Natural killer cell (primary cell): ENCODE measurements at places on chromosomes 5 and 9. TPM values are rescaled to one million over a fixed set of nuclear protein-coding genes. Genes with fewer than 3 reads are reported as not detected.

Gene AKNA
- total RNA-seq = 743 TPM

Gene SNX24
- total RNA-seq = 3.7 TPM

Gene TLE1
- 44.5 TPM for total RNA-seq

Gene IFNE
- not detected for total RNA-seq

Gene DAPK1
- 12.2 TPM for total RNA-seq

Gene KCNMB1
- total RNA-seq = 0.23 TPM

Gene GFRA3
- not detected for total RNA-seq

Gene RMI1
- total RNA-seq = 5.4 TPM

Gene CCL19
- total RNA-seq = not detected

Gene TLX3
- total RNA-seq = not detected

- no peaks in the 10 kb centered on the region for H3K36me3 ChIP-seq
- no peak for DNase-seq
- H3K27ac ChIP-seq = no peak overlapping the region
- no peaks in the 10 kb centered on the region for H3K27me3 ChIP-seq
These were observed 119.0 kb downstream of the ENTREP1 start for GRCh38 chr9:69444021-69444420.

- no peak overlapping the region for H3K27ac ChIP-seq
- peaks cover 11% of the 10 kb centered on the region for H3K36me3 ChIP-seq
- H3K4me1 ChIP-seq = peaks cover 41% of the 10 kb centered on the region
- no peak for DNase-seq
- H3K4me3 ChIP-seq = no peak overlapping the region
- H3K27me3 ChIP-seq = no peaks in the 10 kb centered on the region
These were observed 15.5 kb downstream of the ATOX1 start for GRCh38 chr5:151742870-151743294.

- peaks cover 21% of the 10 kb centered on the region for H3K4me1 ChIP-seq
- H3K27me3 ChIP-seq = no peaks in the 10 kb centered on the region
- H3K36me3 ChIP-seq = no peaks in the 10 kb centered on the region
- no peak for DNase-seq
These were observed 29.4 kb downstream of the PNPLA7 start for GRCh38 chr9:137520614-137521404.

DNA sequence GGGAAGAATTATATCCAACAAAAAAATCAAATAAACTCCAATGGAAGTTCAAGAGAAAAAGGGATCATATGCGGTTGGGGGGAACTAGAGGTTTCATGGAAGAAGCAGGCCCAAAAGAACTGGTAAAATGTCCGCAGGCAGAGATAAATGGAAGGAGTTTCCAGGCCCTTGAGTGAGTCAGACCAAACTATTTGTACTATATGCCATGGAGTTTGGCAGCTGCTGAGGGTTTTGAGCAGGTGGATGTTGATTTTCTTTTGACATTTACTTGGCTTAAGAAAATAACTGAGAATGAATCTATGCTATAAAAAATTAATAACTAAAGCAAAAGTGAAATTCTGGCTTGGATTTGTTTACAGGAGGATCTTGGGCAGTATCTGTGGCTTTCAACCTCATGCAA is 33.7 kb downstream of the MINAR2 start:
- no peaks in the 10 kb centered on the region for H3K27me3 ChIP-seq
- H3K4me1 ChIP-seq = no peaks in the 10 kb centered on the region
- no peaks in the 10 kb centered on the region for H3K36me3 ChIP-seq
- DNase-seq = no peak

GRCh38 chr9:76530458-76531110 is 71.6 kb downstream of the GCNT1 start:
- H3K36me3 ChIP-seq = no peaks in the 10 kb centered on the region
- DNase-seq = no peak
- H3K4me3 ChIP-seq = no peak overlapping the region
- no peak overlapping the region for H3K27ac ChIP-seq

DNA sequence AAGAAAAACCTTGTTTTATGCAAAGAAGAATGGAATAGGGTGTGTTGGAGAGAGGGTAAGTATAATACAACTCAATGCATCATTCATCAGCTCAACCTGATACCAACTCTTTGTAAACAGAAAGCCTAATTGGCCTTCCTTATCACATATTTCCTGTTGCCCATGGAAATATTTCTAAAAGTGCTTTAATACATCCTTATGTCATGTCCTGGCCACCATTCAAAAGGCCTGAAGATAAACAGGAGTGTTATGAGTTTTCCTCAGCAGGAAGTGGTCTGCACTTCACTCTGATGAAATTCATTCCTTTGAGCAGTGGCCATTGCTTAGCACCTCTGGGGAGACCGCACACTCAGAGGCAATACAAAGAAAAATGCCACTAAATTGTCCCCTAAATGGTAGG is 511.2 kb downstream of the SEMA5A start:
- H3K36me3 ChIP-seq = no peaks in the 10 kb centered on the region
- no peaks in the 10 kb centered on the region for H3K27me3 ChIP-seq
- no peak for DNase-seq
- H3K27ac ChIP-seq = no peak overlapping the region
- no peak overlapping the region for H3K4me3 ChIP-seq

DNA sequence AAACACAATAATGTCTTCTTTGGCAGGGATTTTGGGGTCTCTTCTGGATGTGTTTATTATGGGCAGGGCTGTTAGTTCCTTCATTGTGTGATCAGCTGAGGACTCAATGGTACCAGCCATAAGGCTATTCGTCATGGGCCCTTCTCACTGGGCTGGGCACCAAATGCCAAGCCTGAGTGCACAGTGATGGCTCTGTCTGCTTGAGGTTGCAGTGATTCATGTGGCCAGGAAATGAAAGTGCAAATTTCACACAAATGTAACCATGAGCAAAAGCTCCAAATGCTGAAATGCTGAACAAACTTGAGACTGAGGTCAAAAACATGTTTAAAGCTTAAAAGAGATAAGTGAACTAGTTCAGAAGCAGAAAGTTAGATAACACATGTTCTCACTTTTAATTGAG is 191.0 kb downstream of the TARS1 start:
- no peak overlapping the region for H3K4me3 ChIP-seq
- H3K36me3 ChIP-seq = no peaks in the 10 kb centered on the region
- no peaks in the 10 kb centered on the region for H3K4me1 ChIP-seq
- DNase-seq = no peak
- no peaks in the 10 kb centered on the region for H3K27me3 ChIP-seq

DNA sequence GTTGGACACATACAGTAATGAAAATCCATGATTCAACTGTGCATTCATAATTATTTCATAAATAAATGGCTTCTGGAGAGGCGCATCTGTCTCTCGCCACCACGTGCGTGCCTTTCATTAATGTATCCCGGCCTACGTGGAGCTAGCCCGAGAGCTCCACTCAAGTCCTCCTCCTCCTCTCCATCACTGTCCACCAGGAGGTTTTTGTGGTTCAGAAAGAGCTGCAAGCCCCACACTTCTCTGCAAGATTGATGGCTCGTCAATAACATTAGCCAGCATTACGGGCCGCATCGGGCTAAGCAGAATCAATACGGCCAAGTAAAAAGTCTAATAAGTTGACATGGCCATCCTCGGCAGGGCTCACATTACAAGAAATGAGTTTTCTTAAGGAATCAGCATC is 499.8 kb downstream of the BNC2 start:
- H3K4me3 ChIP-seq = no peak overlapping the region
- no peak overlapping the region for H3K27ac ChIP-seq
- H3K36me3 ChIP-seq = no peaks in the 10 kb centered on the region
- no peaks in the 10 kb centered on the region for H3K27me3 ChIP-seq

DNA sequence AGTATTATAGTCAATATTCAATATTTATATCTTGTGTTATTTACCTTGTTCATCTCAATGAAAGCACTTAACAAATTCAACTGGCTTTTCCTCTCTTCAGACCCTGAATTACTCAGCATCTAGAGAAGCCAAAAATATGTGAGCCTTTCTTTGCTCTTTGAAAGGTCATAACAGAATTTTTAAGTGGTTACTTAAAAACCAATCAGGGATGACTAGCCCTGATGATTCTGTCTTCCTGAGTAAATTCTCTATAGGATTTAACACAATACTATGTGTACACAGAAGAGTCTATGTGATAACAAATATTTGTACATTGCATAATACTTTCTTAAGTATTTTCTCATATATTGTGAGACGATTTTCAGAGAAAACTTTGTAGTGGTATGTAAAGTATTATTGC is 546.3 kb downstream of the MAT2B start:
- no peaks in the 10 kb centered on the region for H3K27me3 ChIP-seq
- H3K36me3 ChIP-seq = no peaks in the 10 kb centered on the region
- DNase-seq = no peak
- H3K4me1 ChIP-seq = no peaks in the 10 kb centered on the region
- H3K27ac ChIP-seq = no peak overlapping the region

DNA sequence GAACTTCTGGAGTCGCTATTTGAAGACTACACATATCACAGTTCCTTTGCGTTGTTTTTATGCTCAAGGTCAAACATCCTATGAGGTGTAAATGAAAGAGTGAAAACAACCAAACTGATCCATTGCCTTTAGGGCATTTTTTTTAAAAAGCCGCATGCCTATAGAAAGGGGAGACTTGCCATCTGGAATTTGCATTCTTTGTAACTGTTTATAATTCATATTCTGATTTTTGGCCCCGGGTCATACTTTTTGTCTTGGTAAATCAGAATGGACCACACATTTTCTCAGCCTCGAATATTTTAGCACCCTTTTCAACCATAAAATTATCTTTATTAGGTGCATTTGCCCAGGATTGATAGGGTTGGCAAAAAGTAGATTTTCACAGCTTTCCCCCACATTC is 188.0 kb downstream of the GOLPH3 start:
- no peaks in the 10 kb centered on the region for H3K4me1 ChIP-seq
- no peak overlapping the region for H3K4me3 ChIP-seq
- H3K27ac ChIP-seq = no peak overlapping the region
- H3K36me3 ChIP-seq = no peaks in the 10 kb centered on the region
- no peaks in the 10 kb centered on the region for H3K27me3 ChIP-seq

DNA sequence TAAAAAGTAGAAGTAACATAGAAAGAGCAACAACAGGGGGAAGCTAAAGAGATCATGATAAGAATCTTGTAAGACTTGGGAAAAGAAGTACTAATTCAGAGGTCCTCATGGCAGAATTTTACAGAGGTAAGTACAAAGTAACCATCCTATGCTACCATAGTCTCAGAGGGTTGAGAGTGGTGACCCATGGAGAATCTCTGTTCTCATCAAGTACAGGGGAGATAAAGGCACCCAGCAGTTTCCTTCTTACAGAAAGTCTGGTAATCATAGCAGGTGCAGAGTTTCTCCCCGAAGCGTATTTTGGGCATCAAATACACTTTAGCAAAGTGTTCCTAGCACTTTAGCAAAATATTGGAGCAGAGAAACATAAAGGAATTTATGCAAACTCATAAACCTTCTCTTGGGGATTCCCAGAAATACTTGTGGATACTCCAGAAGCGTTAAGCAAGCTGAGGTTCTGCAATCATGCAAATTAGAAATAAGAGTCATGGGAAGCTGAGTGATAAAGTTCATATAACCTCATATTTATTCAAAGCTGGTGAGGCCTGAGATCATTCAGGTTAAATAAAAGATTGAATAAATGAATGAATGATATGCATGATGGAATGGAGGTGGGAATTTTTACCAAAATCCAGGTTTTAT is 101.0 kb upstream of the SMC2 start:
- no peaks in the 10 kb centered on the region for H3K27me3 ChIP-seq
- no peak for DNase-seq
- H3K4me3 ChIP-seq = no peak overlapping the region

DNA sequence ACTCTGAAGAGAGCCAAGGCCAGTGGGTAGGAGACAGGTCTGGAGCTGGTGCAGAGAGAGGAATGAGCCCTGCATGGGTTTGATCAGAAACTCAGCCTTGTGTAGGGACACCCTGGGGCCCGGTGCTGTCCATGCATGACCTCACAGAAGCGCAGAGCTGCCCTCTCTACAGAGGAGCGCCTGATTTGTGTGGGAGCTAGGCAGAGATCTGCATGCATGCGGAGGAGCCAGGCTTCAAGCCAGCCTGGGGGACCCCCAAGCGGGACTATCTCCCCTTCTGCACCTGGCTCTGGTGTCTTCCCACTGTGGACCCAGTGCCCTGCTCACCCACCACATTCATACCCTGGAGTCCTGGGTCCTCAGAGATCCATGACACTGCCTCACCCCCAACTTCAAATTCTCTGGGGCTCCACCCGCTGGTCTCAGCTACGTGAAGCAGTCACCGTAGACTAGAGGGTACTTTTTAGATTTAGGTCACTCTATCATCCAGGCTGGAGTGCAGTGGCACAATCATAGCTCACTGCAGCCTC is 2.6 kb upstream of the LCN2 start:
- H3K4me1 ChIP-seq = no peaks in the 10 kb centered on the region
- DNase-seq = no peak
- no peaks in the 10 kb centered on the region for H3K36me3 ChIP-seq
- H3K27me3 ChIP-seq = no peaks in the 10 kb centered on the region
- H3K27ac ChIP-seq = no peak overlapping the region

DNA sequence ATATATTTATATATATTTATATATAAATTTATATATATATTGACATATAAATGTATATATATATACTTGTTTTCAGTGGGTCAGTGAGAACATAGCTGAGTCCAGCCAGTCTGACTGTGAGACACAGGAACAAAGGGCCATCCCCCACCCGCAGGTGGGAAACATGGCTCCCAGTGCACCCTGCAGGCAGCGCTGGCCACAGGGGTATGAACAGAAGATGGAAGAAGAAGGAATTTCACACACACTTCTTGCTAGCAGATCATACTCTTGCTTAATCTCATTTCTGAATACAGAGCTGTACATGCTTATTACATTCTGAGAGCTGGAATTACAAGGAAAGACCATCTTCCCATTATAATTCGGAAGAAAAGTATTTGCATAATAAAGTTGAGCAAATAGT is 595.4 kb downstream of the IRX1 start:
- H3K36me3 ChIP-seq = no peaks in the 10 kb centered on the region
- H3K27ac ChIP-seq = no peak overlapping the region
- no peaks in the 10 kb centered on the region for H3K4me1 ChIP-seq
- H3K27me3 ChIP-seq = no peaks in the 10 kb centered on the region
- H3K4me3 ChIP-seq = no peak overlapping the region

GRCh38 chr5:31036411-31036810 is 157.1 kb upstream of the CDH6 start:
- H3K27me3 ChIP-seq = no peaks in the 10 kb centered on the region
- H3K36me3 ChIP-seq = no peaks in the 10 kb centered on the region
- H3K4me1 ChIP-seq = no peaks in the 10 kb centered on the region
- no peak overlapping the region for H3K27ac ChIP-seq
- no peak for DNase-seq
- H3K4me3 ChIP-seq = no peak overlapping the region

DNA sequence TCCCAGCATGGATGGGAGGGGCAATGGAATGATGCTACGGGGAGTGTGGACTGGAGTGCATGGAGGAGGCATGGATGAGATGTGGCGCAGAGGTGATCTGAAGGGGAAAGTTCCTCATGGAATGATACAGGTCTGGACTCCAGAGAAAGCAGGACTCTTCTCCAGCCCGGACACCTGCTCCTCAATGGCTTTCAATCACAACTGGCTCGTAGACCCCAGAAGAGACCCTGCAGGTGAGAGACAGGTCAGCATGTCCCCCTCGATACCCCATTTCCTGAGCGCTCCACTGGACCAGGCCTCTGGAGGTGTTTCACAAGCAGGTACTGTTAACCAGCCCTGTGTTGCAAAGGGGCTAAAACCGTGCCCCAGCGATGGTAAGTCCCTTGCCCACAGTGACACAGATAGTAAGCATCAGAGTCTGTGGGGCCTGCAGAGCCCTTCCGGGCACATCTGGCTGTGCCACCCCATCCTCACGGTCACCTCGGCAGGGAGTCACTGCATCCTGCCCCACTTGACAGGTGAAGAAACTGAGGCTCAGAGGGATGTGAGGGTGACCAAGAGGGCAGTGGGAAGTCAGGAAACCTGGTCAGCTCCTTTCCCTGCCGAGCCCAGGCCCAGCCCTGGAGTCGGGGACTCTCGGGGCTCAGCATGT is 5.5 kb upstream of the DPM2 start:
- no peak overlapping the region for H3K27ac ChIP-seq
- peaks cover 28% of the 10 kb centered on the region for H3K36me3 ChIP-seq
- H3K4me3 ChIP-seq = no peak overlapping the region
- no peaks in the 10 kb centered on the region for H3K27me3 ChIP-seq
- peaks cover 17% of the 10 kb centered on the region for H3K4me1 ChIP-seq
